ENCODE measurements at places on chromosomes 5 and 9. TPM values are rescaled to one million over a fixed set of nuclear protein-coding genes. Genes with fewer than 3 reads are reported as not detected.

DNA sequence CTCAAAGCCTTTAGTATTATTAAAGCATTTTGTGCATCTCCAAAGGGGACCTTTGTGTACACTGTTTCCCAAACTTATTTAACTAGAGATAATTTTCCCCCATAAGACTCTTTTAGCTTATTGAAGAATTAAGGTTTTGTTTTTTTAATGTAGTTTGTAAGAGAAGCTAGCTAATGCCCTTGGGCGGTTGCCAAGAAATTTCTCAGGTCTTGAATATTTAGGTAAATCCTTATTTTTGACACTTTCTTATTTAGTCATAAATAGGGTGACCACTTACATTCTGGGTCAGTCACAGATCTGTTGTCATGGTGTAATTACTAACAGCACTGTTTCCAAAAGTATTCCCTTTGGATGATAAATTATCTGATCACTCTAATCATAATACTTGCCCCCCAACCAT, 27.2 kb downstream of the TNFAIP8 start:
- H3K36me3 ChIP-seq = no peaks in the 10 kb centered on the region
- H3K4me3 ChIP-seq = no peak overlapping the region
- no peak for DNase-seq
- no peaks in the 10 kb centered on the region for H3K27me3 ChIP-seq
- H3K4me1 ChIP-seq = peaks cover 40% of the 10 kb centered on the region

PCDHA4 gene
- 0.21 TPM for total RNA-seq

- no peak for DNase-seq
- no peaks in the 10 kb centered on the region for H3K27me3 ChIP-seq
- no peaks in the 10 kb centered on the region for H3K36me3 ChIP-seq
- no peak overlapping the region for H3K27ac ChIP-seq
- peaks cover 26% of the 10 kb centered on the region for H3K4me1 ChIP-seq
Measured at GRCh38 chr9:108466304-108466703, 389.5 kb downstream of the ACTL7B start.

DNA sequence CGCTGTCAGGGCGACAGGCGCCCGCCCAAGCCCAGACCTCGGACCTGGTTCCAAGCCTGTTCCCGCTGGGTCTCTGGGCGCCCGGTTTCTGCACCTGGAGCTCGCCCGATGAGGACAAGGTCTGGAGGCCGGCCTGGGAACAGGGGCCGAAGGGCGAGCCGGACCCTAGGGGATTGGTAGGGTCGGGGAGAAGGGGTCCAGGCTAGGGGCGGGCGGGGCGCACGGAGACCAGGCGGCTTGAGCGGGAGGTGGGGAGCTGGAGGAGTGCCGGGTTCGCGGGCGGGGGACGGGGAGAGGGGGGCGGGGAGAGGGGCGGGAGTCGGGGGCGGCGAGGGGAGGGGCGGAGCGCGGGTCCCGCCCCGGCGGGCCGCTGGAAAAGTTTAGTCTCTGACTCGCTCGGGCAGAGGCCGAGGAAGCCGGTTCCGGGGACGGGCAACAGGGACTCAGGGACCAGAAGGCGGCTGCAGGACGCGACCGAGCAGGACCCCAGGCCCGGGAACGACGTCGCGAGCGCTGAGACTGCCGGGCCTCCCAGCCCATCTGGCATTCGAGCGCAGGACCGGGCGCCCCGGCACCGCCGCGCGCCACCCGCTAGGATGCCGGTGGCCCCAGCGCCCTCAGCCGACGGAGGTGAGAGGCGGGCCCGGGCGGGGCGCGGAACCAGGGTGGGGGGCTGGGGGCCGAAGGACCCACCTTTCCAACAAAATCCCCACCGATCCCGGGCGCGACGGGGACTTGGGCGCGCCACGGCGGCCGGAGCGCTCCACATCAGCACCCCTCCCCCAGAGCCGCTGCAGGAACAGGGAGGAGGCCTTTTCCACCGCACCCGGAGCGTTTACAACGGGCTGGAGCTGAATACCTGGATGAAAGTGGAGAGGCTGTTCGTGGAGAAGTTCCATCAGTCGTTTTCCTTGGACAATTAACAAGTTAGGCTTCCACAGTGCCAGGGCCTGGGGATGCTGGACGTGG, at the start of gene S1PR3:
Gene S1PR3, plus strand, starts transcription at position 403 of the 969 bp plus-strand sequence. CDS start 9,733 bp downstream, outside the sequence.
- no peak for DNase-seq
- peaks cover 43% of the 10 kb centered on the region for H3K4me1 ChIP-seq
- peak within 1 kb of the TSS; percentile 81 for H3K4me3 ChIP-seq

GRCh38 chr9:109161471-109161870, 5.6 kb downstream of the FRRS1L start:
- no peaks in the 10 kb centered on the region for H3K36me3 ChIP-seq
- H3K27me3 ChIP-seq = peaks cover 24% of the 10 kb centered on the region
- no peak for DNase-seq
- no peak overlapping the region for H3K4me3 ChIP-seq
- H3K27ac ChIP-seq = no peak overlapping the region

- no peak overlapping the region for H3K4me3 ChIP-seq
- no peaks in the 10 kb centered on the region for H3K27me3 ChIP-seq
- no peaks in the 10 kb centered on the region for H3K4me1 ChIP-seq
- no peak overlapping the region for H3K27ac ChIP-seq
- no peaks in the 10 kb centered on the region for H3K36me3 ChIP-seq
- DNase-seq = no peak
Measured at GRCh38 chr5:12615141-12615820, 711.0 kb upstream of the CTNND2 start.

LECT2 gene
- total RNA-seq = not detected

DNA sequence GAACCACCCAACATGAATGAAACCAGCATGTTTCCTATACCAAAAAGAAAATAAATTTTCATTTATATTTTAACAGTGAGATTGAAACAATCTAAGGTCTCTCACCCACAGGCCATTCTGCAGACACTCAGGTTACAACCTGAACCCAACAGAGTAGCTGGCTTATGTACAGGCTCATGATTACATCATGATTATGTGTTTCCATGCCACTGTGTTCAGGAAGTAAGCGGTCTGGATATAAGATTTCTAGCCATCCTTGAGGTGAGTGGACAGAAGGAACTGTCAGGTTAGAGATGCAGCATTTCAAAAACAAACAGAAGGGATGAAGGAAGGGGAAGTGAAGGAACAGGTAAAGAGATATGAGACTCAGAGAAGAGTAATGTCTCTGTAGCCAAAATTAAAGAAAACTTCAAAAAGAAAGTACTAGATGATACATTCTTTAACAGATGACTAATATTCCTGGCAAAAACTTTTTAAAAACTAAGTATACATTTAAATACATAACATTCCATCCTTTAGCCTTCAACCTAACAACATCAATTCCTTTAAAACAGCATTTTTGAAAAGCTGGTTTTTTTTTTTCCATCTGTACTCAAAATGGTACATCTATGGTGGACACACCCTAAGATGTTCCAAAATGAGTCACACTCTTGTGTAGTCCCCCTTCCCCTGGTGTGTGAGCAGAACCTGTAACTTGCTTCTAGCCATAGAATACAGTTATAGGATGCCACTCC, 119.8 kb downstream of the LPAR1 start:
- no peak overlapping the region for H3K4me3 ChIP-seq
- no peaks in the 10 kb centered on the region for H3K36me3 ChIP-seq
- peak overlapping the region; percentile 71 for H3K27ac ChIP-seq
- peaks cover 18% of the 10 kb centered on the region for H3K4me1 ChIP-seq
- no peaks in the 10 kb centered on the region for H3K27me3 ChIP-seq
- no peak for DNase-seq

DNA sequence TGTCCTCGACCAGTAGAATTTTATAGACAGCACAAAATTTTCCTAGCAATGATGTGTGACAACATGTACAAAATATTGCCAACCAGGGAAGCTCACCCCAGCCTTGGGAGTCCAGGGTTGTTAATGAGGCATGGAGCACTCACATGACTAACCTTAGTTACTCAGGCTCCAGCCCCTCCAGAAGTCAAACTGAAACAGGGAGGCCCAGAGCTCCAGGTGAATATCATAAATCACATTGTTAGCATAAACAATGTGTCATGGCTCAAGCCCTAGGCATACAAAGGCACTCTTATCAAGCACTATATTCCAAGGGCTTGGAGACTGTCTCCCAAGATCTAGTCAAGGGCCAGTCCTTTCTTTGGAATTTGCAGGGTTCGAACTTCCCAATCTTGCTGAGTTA, 44.4 kb downstream of the TNFAIP8 start:
- no peaks in the 10 kb centered on the region for H3K27me3 ChIP-seq
- H3K4me1 ChIP-seq = peaks cover 30% of the 10 kb centered on the region
- H3K36me3 ChIP-seq = no peaks in the 10 kb centered on the region
- DNase-seq = no peak
- H3K4me3 ChIP-seq = no peak overlapping the region
- peak overlapping the region; percentile 74 for H3K27ac ChIP-seq

- peak; percentile 59 for DNase-seq
- H3K4me3 ChIP-seq = no peak overlapping the region
- no peaks in the 10 kb centered on the region for H3K4me1 ChIP-seq
- peaks cover 33% of the 10 kb centered on the region for H3K27me3 ChIP-seq
- no peaks in the 10 kb centered on the region for H3K36me3 ChIP-seq
- no peak overlapping the region for H3K27ac ChIP-seq
Measured at GRCh38 chr5:1405539-1406530, 39.4 kb downstream of the SLC6A3 start.

DNA sequence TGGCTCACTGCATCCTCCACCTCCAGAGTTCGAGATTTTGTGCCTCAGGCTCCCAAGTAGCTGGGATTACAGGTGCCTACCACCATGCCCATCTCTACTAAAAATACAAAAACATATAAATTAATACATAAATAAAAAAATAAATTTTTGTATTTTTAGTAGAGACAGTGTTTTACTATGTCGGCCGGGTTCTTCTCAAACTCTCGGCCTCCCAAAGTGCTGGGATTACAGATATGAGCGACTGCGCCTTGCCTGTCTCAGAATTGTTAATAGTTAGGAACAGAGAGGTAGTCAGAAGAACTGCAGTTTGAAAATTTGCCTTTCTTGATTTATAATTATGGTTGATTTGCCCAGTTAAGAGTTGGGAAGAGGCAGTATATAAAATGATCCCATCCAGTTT, 2.8 kb downstream of the ATP6V1G1 start:
- H3K36me3 ChIP-seq = peaks cover 26% of the 10 kb centered on the region
- peak overlapping the region; percentile 11 for H3K4me3 ChIP-seq
- no peaks in the 10 kb centered on the region for H3K27me3 ChIP-seq

GRCh38 chr9:63816751-63817621, 1468.0 kb downstream of the FOXD4L5 start:
- no peak overlapping the region for H3K27ac ChIP-seq
- DNase-seq = peak; percentile 94
- peaks cover 6% of the 10 kb centered on the region for H3K4me1 ChIP-seq
- no peaks in the 10 kb centered on the region for H3K36me3 ChIP-seq

GRCh38 chr5:112647428-112647827, 90.3 kb upstream of the APC start:
- H3K27ac ChIP-seq = no peak overlapping the region
- H3K27me3 ChIP-seq = no peaks in the 10 kb centered on the region
- peaks cover 3% of the 10 kb centered on the region for H3K4me1 ChIP-seq
- H3K4me3 ChIP-seq = no peak overlapping the region
- no peaks in the 10 kb centered on the region for H3K36me3 ChIP-seq

PRUNE2 gene
- 7.2 TPM for total RNA-seq

DNA sequence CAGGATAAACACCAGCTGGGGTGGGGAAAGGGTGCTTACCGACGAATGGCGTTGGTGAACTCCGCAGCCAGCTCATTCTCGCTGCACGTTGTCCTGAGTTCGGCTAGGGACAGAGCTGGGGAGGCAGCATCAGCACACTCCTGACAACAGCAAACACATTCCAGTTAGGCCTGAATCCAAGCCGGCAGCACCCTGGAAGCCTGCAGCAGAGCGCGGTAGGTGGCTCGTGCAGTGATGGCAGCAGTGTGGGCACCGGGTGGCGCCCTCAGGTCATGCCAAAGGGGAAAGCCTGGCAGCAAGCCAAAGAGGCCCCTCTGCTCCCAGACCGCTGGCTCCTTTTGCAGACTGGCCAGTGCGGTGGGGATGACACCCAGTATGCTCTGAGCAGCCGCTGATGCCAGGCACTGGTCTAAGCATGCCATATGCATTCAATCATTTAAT, 66.9 kb downstream of the DCP2 start:
- H3K27me3 ChIP-seq = no peaks in the 10 kb centered on the region
- DNase-seq = no peak
- no peak overlapping the region for H3K27ac ChIP-seq
- peaks cover 44% of the 10 kb centered on the region for H3K36me3 ChIP-seq

DNA sequence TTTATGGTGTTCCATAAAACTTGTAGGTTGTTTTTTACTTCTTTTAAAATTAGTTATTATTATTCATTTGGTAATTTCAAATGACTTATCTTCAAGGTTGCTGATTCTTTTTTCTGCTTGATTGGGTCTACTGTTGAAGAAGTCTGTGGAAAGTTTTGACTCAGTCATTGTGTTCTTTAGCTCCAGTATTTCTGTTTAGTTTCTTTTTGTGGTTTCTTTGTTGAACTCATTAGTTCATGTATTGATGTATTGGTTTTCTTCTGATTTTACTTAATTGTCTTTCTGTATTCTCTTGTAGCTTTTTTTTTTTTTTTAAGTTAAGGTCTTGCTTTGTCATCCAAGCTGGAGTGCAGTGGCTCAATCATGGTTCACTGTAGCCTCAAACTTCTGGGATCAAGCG, 345.4 kb upstream of the MEF2C start:
- DNase-seq = no peak
- H3K27me3 ChIP-seq = no peaks in the 10 kb centered on the region
- H3K27ac ChIP-seq = no peak overlapping the region
- H3K36me3 ChIP-seq = no peaks in the 10 kb centered on the region
- H3K4me3 ChIP-seq = no peak overlapping the region

FAM221B gene
- total RNA-seq = not detected

DNA sequence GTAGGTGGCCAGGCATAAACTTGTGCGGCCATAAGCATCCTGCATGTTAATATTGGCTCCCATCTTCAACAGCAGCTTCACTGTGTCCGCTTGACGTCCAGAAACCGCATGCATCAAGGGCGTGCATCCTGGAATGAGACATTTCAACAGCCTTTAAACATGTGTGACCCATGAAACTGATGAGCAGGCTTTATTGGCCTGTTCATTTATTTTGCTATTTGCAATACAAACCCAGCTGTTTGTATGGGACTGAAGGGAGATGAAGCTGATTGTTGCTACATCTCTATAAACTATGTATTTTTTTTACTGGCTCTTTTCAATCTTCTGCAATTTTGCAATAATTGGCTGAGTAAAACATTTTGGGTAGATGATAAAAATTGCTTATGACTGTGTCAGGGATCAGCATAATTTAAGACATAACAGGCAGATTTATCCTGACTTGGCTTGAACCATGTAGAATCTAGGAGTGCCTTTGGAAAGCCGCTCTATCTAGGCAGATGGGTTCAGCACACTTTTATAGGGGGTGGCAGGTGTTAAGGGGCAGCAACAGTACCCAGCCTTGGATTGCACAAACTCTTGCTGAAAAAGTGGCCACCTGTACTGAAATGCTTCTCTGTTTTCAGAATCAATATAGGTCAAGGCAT, 56.9 kb downstream of the ANKRD55 start:
- DNase-seq = peak; percentile 73
- H3K27ac ChIP-seq = peak overlapping the region; percentile 74
- no peak overlapping the region for H3K4me3 ChIP-seq
- H3K27me3 ChIP-seq = no peaks in the 10 kb centered on the region
- peaks cover 27% of the 10 kb centered on the region for H3K4me1 ChIP-seq
- no peaks in the 10 kb centered on the region for H3K36me3 ChIP-seq

LTC4S gene
- total RNA-seq = 7.9 TPM
